ENCODE measurements at places on chromosomes 5 and 9. TPM values are rescaled to one million over a fixed set of nuclear protein-coding genes. Genes with fewer than 3 reads are reported as not detected.

CCL28 gene
- 0.95 TPM for total RNA-seq

DNA sequence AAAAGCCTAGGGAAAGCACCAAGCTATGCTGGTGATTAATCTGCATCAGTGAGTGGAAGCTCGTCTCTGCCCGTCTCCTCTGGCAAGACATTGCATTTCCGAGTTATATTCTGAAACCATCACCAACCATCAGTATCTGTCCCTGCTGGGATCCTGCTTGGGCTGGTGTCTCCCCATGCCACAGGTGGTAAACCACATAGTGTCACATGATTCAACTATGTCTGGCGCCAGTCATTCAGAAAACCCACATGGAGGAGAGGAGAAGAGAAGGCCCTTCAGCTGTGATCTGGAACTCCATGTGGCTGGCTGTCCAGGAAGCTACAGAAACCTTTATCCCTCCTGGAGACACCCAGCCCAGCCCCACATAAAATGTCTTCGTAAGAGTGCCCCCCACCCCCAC, 4.8 kb downstream of the IL9 start:
- DNase-seq = no peak

- peak; percentile 39 for DNase-seq
Measured at GRCh38 chr5:72281764-72282499, 38.1 kb downstream of the MRPS27 start.

PCDHGA9 gene
- total RNA-seq = 3.9 TPM

FCN2 gene
- total RNA-seq = not detected

DNA sequence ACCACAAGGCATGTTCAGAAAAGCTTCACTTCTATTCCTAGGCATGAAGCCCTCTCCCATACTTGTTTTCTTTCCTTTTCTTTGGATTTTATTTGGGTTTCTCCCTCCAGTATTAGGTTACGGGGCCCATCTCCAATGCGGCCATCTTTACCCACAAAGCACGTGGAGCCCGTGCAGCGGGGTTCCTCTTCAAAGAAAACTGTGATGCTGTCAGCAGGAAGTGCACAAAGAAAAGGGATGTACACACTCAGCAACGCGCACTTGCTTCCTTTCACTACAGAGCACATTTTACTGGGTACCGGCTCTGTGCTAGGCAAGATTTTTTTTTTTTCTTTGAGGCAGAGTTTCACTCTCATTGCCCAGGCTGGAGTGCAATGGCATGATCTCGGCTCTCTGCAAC, 106.6 kb downstream of the COL23A1 start:
- no peak for DNase-seq

SMIM15 gene
- total RNA-seq = 54.5 TPM
